ENCODE measurements at places on chromosomes 16 and 17.

GRCh38 chr17:73743518-73744201, 99.4 kb upstream of the SDK2 start:
- DNase-seq = no peak

GRCh38 chr17:74860229-74860871, 665 bp upstream of the GRIN2C start:
- no peak for DNase-seq

DNA sequence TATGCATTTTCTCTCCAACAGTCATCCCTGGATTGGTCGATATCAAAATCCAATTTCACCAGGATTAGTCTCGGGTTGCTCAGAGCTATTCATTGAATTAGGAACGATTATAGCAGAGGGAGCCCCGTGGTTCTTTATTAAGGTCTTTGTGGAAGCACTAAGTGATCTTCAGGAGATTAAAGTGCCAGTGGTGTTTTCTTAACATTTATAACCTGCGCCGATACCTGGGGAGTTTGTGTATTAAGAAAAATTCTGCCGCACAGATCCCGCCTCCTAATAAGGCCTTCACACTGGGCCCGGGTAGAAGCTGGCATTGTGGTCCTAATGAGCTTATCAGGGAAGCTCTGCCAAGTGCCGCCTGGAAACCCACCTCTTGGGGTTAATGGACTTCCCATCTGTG, 238.7 kb downstream of the RBFOX1 start:
- no peak for DNase-seq

GRCh38 chr17:40914075-40914855, 23.2 kb downstream of the KRT23 start:
- DNase-seq = no peak

- DNase-seq = no peak
Observed at GRCh38 chr17:80507965-80508364, 31.6 kb upstream of the NPTX1 start.

DNA sequence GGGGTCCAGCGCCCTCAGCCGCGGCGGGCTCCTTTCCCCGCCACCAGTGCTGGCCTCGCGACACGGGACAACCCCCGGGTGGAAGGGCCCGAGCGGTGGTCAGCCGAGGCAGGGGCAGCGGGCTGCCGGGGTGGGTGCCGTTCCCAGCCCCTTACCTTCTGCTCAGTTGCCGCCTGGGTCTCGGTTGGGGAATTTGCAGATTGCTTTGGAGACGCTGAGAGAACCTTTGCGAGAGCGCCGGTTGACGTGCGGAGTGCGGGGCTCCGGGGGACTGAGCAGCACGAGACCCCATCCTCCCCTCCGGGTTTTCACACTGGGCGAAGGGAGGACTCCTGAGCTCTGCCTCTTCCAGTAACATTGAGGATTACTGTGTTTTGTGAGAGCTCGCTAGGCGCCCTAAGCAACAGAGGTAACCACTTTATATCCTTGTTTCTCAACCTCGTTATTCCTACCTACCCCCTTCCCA, 381 bp downstream of the CTNS start:
- no peak for DNase-seq

DNA sequence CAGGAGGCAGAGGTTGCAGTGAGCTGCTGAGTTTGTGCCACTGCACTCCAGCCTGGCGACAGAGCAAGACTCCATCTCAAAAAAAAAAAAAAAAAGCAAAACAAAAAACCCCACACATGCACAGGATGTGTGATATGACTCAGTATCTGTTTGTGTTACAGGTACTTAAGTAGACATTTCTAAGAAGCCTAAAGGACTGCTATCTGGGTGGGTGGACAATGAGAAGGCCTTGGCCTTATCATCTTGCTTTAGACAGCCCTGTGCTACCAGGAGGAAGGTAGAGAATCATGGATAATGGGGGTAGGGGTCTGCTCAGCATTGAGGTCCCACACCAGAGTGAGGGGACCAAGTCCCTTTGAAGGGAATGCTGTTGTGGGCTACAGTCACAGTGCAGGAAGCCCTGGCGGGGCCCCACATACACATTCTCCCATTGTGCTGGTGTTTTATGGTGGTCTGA, 26.7 kb downstream of the PLD6 start:
- DNase-seq = no peak

GRCh38 chr16:3767333-3767986, 50.1 kb upstream of the TRAP1 start:
- no peak for DNase-seq
